Stimulated activated effector memory CD8-positive, alpha-beta T cell treated with anti-CD3 and anti-CD28 coated beads, Interleukin-12 subunit alpha, Interleukin-12 subunit beta, amount 100 ng/mL, for 72 hours (primary cell): ENCODE measurements at places on chromosomes 1 and 21.

DNA sequence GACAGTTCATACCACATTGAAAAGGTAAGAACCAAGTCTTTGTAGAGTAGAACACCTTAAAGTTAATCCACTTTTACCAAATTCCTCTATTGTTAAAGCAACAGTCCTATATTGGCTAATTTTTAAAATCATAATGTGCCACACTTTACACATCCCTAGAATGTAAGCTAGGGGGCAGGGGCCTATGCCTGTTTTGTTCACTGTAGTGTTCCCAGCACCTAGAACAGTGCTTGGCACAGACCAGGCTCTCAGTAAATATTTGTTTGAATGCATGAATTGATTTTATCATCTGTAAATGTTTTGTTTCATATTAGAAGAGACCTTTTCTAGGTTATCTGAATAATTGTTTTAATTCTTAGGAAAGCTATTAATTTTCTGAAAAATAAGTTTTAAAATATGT lies 9.1 kb downstream of the SMAP2 start:
- DNase-seq: no peak

DNA sequence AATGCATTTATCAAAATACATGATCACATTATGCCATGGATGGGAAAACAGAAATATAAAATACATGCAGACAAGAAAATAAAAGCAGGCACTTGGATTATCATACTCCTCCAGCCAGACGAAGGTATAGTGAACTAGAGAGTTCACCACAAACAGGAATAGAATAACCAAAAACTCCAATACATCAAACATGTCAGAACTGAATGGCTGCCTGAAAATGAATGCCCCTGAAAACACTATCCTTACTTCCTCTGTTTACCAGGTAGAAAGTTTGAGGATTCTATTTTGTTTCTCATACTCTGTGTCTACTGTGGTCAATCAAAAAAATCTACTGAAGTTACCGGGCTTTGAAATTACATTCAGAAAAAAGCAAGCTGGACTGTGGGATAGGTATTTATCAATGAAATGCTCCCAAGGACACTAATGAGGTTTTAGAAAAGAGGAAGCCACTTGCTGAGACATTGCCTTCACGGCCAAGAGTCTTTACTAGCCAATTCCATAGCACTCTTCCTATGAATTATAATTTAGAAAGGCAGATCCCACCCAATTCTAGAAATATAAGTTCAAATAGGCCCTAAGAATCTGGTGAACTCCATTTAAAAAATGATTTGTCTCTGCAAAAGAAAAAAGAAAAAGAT lies 197.7 kb downstream of the SMYD3 start:
- no peak for DNase-seq

GRCh38 chr1:76933847-76934815 lies 66.9 kb downstream of the ST6GALNAC5 start:
- DNase-seq: no peak

- peak; percentile 30 for DNase-seq
Observed at GRCh38 chr1:41381692-41382479, 20.7 kb downstream of the FOXO6 start.

DNA sequence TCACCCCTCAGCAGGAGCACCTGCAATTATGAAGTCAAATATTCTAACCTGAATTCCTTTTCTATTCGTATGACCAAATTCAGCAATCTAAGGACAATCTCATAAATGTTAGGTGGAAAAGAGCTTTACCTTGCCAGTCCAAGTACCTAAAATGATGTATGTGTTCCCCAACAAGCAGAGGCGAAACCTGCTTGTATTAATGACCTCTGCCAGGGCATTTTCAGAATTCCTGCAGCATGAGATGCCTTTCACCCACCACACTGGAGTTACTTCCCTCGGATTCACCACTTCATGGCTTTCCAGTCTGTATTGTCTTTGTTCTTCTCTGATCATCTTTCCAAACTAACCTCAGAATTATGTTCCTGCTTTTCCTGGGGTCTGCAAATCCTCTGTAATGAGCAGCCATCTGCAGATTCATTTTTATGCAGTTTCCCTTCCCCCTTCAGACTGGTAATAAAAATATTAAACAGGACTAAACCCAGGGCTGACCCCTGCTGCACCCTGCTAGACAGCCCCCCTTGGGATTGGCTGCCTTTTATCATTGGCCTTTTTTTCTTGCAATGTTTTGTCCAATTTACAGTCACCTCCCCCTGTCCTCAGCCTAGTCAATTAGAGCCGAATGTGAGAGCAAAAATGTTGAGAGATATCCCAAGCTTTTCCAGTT lies 26.6 kb upstream of the CASQ2 start:
- no peak for DNase-seq

DNA sequence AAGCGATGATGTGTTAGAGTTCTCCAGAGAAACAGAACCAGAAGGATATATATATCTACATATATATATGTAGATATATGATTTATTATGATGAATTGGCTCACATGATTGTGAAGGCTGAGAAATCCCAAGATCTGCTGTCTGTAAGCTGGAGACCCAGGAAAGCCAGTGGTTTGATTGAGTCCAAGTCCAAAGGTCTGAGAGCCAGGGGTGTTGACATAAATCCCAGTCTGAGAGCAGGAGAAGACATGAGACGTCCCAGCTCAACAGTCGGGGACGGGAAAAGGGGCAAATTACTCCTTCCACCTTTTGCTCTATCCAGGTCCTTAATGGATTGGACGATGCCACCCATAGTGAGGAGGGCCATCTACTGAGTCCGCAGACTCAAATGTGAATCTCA lies 126.6 kb downstream of the PRDM2 start:
- DNase-seq: no peak

DNA sequence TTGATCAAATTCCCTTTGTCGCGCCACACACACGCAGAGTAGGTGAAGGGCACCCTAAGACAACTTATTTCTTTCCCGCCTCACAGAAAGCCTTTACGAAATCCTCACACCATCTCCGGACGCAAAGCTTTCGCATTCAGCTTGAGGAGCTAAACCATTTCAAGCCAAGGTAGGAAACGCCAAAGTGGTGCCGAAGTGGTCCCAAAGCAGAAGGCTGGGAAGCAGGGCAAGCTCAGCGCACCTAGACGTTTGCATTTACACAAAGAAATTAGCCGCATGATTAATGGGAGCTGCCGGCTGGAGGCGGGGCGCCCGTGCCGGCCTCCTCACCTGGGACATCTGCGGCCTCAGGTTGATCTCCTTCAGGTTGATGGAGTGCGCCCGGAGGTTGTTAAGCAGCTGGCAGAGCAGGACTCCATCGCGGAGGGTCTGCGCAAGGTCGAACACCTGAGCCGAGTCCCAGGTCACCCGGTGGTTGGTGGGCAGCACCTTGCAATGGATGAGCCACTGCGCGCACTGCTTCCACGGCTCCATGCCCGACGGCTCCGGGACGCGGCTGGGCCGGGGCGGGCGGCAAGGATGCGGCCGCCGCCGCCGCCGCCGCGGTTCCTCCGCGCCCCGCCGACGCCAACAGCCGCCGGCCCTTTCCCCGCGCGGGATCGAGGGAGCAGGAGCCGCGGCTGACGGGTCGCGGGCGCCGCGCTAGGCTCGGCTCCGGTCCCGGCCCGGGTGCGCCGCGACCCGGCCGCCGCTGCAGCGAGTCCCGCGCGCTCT lies 457 bp downstream of the VAV3 start:
- peak; percentile 13 for DNase-seq

DNA sequence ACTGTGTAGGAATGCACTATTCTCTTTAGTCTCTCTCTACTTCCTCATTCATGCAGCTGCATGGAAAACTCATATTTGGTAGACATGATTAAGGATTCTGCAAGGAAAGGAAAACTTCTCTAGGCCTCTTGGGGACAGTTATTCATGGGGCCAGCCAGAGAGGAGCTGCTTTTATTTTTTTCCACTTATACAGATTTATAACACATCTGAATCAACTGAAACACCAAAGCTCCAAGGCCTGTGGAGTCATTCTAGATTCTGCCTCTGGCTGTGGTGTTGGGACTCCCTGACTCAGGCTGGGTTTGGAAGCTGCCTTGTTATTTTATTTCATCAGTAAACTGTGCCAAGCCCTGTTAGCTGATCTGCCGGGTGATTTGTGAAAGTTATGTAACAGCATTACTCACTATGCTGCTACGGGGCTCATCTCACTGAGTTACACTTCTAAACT lies 83.9 kb upstream of the EDEM3 start:
- no peak for DNase-seq

- no peak for DNase-seq
Observed at GRCh38 chr1:202011994-202012393, 1.6 kb downstream of the ELF3 start.

DNA sequence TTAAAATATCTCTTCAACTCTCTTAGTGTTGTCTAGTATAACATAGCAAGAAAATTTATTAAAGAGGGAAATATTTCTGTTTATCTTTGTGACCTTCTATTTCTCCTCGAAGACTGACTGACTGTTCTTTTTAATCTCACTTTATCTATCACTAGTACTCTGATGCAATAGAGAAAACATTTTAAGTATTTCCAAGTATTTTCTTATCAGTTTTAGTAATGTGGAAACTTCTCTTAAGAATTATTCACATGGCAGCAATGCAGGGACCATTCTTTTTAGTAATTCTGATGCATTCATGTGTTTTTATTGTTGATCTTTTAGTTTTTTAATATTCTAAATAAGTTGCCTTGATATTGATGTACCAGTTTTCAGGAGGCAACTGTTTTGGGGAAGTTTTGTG lies 115.7 kb downstream of the NEK7 start:
- DNase-seq: no peak
